ENCODE measurements at places on chromosomes 2 and 18. TPM values are rescaled to one million over a fixed set of nuclear protein-coding genes. Genes with fewer than 3 reads are reported as not detected.

Gene OSR1
- total RNA-seq = 0.73 TPM

Gene CD226
- 1.0 TPM for total RNA-seq

Gene IAH1
- total RNA-seq = 65.6 TPM

Gene IL1F10
- not detected for total RNA-seq

Gene CYP26B1
- not detected for total RNA-seq

Gene GKN1
- not detected for total RNA-seq

Gene SLC4A3
- total RNA-seq = 3.3 TPM

Gene SALL3
- 2.3 TPM for total RNA-seq
